ENCODE measurements at places on chromosomes 11 and 22.

- DNase-seq = no peak
Observed at GRCh38 chr11:23471878-23472277, 611.6 kb upstream of the CCDC179 start.

- DNase-seq = no peak
Observed at GRCh38 chr11:119478711-119479285, 55.8 kb upstream of the THY1 start.

DNA sequence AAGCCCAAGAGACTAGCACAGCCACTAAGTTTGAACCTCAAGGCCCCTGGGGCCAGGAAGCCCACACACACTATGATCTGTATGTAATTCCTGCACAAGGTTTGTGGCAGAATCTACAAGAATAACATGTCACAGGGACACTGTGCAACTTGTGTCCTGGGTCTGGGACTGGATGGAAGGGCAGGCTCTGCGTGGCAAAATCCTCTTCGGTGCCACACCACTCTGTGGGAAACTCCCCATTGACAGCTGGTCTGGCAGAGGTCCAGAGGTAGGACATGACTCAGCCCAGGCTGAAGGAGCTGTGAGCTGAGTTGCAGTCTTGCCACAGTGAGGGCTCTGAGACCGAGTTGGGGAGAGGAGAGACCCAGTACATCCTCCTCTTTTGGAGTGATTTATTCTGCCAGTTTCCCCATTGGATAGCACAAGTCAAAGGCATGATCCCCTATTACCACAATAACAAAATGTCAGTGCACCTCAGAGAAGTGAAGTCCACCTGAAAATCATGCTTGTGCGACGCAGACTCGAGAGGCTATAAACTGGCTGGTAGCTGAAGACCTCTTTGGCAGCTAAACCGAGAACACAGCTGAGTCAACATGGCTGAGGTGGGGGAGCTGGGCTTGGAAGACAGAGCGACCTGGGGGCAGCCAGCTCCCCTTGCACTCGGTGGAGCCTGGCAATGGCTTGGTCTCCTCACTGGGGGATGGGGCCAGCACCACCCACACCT, 23.3 kb upstream of the SERPIND1 start:
- DNase-seq = no peak

DNA sequence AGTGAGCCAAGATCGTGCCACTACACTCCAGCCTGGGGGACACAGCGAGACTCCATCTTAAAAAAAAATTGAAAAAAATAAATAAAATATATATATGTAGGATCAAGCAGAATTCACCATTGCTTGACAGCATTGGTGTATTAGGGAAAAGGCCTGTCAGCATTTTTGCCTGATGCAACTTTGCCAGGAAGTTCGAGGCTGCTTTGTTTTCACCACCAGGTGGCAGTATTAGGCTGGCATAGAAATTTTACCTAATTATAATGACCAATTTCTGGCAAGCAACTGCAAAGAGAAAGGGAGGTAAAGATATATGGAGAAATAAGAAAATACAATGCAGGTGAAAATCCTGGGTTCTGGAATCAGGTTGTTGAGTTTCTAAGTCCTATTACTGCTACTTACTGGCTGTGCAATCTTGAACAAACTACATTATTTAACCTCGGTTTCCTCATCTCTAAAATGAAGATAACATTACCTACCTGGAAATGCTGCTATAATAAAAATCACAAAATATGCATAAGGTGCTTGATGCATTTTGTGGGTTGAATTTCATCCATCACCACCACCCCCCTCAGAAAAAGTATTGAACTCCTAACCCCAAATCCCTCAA, 24.7 kb downstream of the LAYN start:
- no peak for DNase-seq

GRCh38 chr22:22072169-22072836, 89.7 kb upstream of the TOP3B start:
- no peak for DNase-seq

GRCh38 chr11:106451228-106451922, 373.9 kb downstream of the AASDHPPT start:
- DNase-seq = no peak

GRCh38 chr11:61718046-61718531, 34.3 kb upstream of the MYRF start:
- DNase-seq = no peak

DNA sequence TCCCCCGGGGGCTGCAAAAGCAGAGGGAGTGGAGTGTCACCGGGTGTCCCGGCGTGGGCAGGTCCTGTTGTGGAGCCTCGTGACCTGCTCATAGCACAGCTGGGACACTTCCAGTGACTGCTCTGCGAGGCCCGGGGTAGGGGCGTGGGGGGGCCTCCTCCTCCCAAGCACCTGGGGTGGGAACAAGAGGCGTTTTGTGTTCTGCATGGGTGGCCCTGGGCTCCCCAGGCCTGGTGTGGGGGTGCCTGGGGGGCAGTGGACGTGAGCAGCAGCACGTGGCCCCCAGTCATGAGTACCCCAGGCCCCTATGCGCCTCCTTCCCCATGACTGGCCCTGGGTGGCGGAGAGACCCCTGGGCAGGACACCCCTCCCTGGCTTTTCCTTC, 104.7 kb downstream of the KCNQ1 start:
- no peak for DNase-seq

GRCh38 chr11:110128161-110128560, 35.0 kb downstream of the ZC3H12C start:
- DNase-seq = no peak

DNA sequence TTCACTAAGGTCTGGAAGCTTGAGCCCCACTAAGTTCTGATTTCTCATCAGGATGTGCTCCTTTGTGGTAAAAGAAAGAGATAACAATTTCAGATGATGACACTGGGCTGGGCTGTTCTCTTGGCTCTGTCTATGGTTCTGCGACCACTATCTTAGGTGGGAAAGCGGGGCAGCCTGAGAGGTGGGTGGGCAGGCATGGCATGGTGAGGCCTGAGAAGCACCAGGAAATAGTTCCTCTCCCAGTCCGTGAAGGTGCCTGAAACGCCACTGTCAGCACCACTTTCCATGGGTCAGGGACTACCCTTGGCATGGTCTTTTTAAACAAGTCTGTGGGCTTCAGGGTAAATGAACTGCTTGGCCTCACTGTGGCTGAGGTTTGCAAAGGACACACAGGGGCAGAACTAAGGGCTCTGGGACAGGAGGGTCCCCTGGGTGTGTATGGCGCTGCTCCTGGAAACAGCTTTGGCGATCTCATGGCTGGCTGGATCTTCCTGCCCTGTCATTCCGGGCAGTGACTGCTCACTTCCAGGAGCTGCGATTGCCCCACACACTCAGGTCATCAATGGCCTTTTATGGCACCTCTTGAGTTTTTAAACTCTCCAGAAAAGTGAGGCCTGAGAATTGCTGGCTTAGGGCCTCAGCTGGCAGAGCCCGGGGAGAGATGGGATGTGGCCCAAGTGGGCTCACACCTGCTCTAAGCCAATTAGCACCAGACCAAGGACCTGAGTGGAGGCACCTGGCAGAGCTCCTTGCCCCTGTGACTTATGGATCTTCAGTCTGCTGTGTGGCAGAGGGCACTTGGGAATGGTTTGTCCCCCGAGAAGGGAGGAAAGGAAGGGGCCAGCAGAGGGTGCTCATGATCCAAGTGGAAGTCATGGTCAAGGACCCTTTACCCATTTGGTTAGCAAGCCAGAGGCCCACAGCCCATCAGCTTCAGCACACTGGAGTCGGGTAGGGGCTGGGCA, 55.6 kb upstream of the LYVE1 start:
- no peak for DNase-seq

DNA sequence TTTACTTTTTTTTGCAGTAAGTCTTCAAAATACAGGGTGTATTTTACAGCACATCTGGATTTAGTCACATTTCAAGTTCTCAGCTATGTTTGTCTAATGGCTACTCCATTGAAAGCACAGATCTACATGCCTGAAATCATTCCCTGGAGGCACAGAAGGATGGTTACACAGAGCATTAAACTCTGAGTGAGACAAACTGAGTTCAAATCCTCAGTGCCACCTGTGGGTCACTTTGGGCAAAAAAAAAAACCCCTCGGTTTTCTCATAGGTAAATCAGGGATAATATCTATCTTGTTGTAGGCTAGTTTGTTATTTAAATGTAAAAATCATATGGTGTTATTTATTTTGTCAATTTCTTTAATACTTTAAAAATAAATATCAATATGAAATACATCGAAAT, 7.7 kb downstream of the ANKRD49 start:
- no peak for DNase-seq

DNA sequence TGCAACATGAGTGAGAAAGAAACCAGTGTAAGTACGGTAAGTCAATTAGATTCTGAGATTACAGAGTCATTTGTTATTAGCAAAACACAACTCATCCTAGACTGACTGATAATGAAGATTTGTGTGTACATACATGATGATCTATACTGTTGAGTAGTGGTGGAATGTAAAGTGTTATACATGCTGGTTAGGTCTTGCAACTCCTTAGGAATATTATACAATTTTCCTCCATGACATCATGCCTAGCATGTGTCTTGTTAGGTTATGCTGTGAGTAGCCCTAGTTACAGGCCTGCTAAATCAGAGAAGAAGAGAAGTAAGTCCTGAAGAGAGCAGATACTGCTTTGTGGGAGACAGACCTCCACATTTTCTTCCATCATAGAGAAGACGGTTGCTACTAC, 880.6 kb downstream of the LUZP2 start:
- no peak for DNase-seq

GRCh38 chr22:42154293-42155052, 23.9 kb upstream of the CYP2D6 start:
- DNase-seq = no peak

GRCh38 chr11:91265946-91266345, 958.7 kb upstream of the FAT3 start:
- DNase-seq = no peak

GRCh38 chr11:9273376-9274336, 8.5 kb upstream of the DENND5A start:
- DNase-seq = no peak

DNA sequence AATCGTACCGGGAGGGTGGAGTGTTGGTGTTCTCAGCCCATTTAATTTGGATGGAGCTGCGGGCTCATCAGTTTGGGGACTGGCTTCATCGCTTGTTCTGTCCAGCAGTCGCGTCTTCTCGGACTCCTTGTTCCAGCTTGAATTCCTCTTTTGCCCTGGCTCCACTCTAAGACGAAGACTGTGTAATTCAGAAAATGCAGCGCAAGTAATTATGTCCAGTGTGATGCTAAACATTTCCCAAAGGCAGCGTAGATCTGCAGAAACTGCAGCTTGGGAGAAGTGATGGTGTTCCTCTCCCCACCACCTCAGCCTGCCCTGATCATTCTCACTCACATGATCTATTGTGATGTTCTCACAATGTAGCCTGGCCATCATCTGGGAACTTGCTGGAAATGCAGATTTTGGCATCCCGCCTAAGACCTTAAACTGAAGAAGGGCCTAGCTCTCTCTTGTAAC, 666 bp downstream of the SLC25A18 start:
- no peak for DNase-seq
